ENCODE measurements at places on chromosomes 6 and 20.

DNA sequence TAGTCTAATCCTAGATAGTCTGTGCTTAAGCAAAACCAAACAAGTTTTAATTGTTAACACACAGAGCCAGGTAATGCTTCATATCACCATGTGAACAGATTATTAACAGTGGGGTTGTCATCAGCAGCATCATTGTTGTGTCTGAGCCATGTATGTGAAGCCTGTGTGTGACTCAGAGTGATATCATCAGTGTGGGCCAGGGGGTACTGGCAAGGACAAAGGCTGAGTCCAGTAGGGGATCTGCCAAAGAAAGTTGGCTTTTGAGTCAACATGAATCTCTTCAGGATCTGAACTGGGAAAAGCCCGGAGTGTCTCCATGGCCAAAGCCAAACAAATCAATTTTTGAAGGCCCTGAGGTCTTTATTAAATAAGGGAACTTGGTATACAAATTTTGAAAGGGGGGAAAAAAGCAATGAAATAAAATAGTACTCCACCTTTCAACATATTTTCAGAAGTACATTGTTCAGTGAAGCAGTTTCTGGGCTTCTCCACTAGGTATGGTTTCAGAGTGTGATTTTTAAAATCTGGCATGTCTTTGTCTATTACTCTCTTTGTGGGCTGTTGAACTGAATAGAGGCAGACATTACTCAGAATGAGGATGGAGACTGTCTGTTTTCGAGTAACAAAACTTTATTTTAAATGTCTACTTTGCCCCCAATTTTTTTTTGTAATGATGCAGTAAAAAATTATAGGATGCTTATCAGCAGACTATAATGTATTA is 444.2 kb upstream of the JAG1 start:
- no peak for DNase-seq

- DNase-seq: no peak
Observed at GRCh38 chr6:35413911-35414310, 38.2 kb upstream of the FANCE start.

DNA sequence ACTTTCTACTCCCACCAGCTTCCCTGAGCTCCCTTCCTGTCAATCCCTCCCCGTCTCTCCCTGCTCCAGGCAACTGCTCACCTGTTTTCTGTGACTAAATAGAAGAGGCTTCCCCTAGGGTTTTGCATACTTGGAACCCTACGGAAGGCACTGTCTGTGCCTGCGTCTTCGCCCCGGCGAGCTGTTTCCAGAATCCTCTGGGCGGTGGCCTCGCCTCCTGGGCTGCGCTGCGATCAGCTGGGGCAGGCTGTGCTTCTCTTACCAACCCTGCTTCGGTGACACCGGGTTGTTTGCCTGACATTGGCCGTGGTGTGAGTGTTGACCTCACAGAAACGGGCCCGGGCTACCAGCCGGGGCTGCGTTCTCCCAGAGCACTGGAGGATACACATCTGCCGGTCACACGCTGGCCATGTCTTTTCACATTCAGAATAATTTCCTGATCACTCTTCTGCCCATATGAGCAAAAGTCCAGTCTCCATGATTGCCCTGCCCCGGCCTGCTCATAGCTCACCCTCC is 29.4 kb upstream of the CCR6 start:
- DNase-seq: no peak

- DNase-seq: no peak
Observed at GRCh38 chr6:51626391-51626790, 461.0 kb downstream of the PKHD1 start.

DNA sequence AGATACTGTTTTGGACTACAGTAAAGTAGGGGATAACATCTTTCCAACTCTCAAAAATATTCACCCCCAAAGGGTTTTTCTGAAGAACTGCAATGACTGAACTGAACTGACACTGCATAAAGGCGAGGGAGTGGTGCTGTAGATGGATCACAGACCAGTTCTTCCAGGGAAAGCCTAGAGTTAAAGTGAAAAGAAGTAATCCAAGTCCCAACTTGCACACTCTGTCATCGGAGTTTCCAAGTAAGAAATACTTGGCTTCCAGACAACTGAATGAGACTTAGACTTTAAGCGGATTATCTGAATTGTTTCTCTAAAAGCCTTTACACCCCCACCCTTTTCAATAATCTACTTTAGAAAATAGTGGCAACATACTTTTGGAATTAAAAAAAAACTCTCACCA is 134.1 kb upstream of the PREP start:
- no peak for DNase-seq

DNA sequence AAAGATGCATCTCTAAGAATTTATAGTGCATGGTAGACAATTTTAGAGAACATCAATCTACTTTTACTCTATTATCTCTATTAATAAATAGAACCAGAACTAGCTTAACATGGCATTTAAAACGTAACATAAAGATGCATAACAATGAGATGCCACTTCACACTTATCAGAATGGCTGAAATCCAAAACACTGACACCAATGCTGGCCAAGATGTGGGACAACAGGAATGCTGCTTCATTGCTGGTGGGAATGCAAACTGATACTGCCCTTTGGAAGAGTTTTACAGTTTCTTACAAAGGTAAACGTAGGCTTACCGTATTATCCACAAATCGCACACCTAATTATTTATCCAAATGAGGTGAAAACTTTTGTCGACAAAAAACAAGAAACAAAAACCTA is 95.2 kb downstream of the SESN1 start:
- no peak for DNase-seq

DNA sequence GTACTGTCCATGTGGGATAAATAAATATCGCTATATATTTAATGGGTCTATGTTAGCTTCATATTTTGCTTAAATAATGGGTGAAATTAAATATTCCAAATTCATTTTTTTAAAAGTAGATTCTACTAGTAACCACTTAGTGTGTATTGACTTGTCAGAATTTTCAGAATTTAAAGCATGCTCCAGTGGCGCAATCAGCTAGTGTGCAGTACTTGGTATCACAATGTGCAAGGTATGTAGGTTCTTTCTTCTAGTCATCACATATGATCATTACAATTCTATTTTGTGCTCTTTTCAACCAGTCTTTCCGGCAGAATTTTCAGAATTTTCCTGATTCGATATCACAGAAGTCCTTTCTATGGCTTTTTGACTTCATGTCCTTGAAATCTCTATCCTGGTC is 32.6 kb downstream of the PDE7B start:
- DNase-seq: no peak

- no peak for DNase-seq
Observed at GRCh38 chr6:41733360-41733706, 2.1 kb downstream of the TFEB start.

DNA sequence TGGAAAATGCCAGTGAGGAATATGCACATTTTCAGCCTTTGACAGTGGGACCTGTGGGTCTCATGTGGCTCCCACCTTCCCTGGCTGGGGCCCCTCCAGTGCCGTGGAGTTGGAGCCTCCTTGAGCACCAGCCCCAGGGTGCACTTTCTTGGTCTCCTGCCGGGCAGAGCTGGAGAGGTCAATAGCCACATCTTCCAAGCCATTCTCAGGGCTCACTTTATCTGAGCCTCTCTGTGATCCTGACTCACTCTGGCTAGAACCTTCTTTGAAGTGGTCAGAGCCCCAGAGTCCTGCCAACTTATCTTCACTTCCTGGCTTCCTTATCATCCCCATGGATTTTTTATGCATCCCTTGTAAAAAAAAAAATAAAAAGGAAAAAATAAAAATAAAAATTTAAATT is 5.7 kb downstream of the VSX1 start:
- DNase-seq: no peak

DNA sequence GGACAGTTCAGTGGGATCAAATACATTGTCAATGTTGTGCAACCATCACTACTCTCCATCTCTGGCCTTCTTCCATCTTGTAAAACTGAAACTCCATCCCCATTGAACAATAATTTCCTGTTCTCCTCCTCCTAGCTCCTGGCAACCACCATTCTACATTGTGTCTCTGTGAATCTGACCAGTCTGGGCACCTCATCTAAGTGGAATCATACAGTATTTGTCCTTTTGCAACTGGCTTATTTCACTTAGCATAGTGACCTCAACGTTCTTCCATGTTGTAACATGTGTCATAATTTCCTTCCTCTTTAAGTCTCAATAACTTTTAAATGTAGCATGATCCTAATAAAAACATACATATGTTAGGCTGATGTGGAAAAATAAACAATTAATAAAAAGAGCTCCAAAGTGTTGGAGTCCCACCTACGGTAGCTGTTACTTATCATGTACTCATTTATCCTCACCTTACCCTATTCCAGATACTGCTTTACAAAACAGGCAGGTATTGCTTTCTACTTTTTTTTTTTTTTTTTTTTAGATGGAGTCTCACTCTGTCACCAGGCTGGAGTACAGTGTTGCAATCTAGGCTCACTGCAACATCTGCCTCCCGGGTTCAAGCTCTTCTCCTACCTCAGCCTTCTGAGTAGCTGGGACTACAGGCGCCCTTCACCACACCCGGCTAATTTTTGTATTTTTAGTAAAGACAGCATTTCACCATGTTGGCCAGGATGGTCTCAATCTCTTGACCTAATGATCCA is 91.9 kb downstream of the TNFAIP3 start:
- no peak for DNase-seq

DNA sequence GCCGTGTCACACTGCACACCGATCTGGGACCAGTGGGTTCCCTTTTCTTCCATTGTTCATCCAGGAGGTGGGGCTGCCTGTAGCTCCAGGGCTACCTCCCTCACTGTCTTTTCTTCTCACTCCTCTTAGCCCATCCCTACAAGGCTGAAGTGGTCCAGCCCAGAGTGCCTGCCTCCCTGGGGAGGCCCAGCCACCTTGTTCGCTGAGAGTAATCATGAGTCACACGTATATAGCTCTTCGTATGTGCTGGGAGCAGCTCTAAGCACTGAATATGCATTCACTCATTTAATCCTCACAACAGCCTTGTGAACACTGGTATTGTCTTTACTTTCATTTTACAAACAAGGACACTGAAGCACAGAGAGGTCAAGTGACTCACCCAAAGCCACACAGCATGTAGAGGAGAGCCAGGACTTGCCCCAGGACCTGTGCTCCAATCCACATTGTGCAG is 14.7 kb upstream of the CCDC167 start:
- DNase-seq: no peak

DNA sequence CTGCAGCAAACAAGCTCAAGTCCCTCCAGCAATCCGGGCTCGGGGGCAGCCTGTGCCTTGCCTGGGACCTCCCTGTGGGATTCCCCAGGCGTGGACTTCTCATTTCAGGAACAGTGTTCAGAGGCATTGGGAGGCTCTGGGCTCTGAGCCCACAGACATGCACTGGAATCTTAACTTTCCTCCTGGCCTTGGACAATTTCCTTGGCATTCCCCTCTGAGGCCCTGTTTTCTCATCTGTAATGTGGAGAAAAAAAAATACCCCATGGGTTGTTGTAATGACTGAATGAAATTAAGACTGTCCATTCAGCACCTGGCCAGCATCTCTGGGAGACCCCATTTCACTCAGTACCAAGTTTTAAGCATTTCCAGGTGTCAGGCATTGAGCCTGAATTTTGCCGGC is 17.6 kb downstream of the BPIFB4 start:
- DNase-seq: no peak

DNA sequence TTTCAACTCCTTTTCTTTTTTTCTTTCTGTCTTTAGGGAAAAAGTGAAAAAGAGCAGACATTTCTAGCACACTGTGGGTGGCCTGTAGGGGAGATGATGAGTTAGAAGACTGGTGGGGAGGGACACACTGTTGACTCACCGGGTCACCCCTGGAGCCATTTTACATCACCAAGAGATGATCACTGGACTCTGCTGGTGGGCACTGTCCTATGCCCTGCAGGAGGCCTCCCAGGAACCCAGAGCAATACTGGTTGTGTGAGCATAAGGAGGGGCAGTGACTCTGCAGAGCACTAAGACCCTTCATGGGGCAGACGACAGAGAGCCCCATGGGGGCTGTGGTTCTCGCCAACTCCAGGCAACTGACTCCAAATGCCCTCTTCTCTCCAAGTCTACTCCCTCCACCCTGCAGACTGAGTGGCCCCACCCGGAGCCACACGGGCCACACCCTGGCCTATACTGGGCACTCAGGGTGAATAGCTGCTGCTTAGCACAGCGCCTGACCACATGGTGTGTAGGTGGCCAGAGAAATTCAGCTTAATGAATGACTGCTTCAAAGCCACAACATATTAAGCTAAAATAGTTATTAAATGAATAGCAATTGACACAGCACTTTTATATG is 177.5 kb downstream of the CDC5L start:
- no peak for DNase-seq

DNA sequence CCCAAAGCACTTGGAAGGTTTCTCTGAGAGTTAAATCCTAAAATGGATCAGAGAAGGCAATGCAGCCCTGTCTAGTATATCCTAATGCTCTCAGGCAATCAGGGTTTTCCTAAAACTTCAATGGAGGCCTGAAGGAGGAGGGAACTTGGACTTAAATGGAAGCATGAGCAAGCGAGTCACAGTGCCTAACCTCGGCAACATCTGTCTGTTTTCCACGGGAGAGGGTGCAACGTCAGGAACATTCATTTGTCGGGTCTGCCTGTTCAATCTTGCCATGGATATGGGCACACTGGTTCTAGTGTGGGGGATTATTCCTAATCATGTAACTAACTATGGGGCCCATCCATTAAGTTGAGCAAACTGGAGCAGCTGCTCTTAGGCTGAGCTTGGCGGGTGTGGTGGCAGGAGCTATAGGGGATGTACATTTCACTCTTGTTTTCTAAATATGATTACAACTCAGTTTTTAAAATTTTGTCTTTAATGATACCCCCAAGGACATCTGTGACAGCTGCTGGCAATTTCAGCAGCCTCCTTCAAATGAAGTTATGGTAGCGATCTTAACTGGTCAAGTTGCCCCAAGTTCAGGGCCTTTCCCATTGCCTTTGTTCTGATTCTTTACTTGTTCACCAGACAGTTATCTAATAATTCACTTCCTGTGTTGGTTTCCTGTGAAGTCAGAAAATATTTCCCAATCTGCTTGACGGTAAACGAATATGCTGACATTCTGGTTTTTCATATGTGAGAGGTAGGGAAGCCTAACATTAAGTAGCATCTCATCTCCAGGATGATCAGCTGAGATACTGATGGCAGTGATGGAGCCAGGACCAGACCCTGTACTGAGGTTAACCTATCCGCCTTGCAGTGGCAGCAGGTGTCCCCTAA is 21.6 kb downstream of the DSE start:
- DNase-seq: peak; percentile 7

- DNase-seq: no peak
Observed at GRCh38 chr6:93644611-93645010, 225.3 kb upstream of the EPHA7 start.

GRCh38 chr6:14147891-14148290 is 30.3 kb downstream of the CD83 start:
- DNase-seq: no peak

Data from T-helper 17 cell (primary cell).